Activated T-cell treated with anti-CD3 and anti-CD28 coated beads, Interleukin-2, amount 50 U/mL, for 48 hours (primary cell): ENCODE measurements at places on chromosomes 6 and 20.

GRCh38 chr6:147935656-147936055 lies 407.0 kb upstream of the SASH1 start:
- DNase-seq: no peak

- DNase-seq: peak; percentile 53
Measured at GRCh38 chr20:58312836-58313235, 3.3 kb downstream of the RAB22A start.

DNA sequence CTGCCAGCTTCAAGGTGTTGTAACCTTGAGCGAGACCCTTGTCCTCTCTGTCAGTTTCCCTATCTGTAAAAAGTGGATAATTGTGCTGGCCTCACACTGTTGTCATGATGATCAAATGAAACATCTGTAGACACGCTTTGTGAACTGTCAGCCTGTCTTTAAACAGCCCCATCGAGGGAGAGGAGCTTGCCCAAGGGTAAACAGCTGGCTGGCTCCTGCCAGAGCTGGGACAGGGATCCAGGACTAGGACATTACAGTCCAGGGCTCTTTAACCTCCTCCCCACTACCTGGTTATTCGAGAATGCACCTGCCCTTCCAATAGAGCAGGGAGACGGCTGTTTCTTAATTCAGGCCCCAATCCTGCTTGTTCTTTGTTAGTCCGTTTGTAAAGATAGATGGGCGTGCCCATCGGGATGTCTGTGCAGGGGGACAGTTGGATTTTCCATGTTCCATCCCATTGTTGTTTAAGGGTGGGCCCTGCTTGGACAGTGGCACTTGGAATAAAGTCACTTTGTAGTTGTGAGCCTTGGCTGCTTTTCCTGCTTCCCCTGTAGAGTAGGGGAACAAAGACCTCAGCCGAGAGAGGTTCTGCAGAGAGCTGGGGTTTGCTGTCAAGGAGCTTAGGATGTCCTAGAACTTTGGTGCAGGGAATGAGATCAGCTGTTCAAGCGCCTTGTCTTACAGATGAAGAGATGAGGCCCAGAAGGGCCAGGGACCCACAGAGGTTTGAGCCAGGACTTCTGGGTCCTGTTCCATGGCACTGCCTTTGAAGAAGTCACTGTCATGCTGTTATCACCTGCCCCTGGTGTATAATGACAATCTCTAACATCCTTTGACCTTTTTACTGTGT lies 77.9 kb upstream of the MYL9 start:
- no peak for DNase-seq

GRCh38 chr6:34661357-34661756 lies 35.2 kb downstream of the ILRUN start:
- no peak for DNase-seq

DNA sequence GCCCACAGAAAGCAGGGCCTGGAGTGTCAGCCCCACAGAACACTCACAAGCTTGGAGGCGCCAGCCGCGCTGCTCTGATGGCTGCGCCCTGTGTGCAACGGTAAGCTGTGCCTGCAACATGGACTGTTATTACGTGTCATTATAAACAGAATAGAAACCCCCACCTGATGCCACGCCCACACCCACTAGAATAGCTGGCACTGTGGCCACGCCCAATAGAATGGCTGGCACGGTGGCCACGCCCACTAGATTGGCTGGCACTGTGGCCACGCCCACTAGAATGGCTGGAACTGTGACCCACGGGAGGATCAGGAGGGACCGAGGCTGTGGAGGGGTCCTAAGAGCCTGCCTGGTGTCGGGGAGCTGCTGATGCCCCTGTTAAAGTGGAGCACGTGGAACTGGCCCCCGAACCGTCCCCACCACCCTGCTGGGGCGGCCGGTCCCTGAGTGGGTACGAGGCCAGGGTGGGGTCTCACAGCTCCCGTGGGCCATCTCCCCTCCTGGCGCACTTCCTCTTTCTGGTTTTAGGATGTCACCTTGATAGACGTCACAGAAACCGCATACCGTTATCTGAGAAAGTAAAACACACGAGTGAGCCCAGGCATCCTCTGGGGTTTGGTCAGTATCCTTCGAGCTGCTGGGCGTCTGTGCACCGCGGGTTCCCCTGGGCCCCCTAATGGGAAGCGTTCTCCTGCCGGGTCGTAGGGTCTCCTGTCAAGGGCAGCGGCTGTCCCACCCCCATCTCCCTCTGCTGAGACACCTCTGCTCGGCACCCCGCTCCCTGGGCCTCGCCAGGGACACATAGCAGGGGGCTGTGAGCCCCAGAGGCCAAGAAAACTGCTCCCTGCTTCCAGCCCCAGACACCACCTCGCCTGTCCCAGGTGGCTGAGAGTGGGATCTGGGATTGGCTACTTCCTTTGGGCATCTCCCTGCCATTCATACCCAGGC lies 25.4 kb downstream of the SLC17A9 start:
- DNase-seq: peak; percentile 82

DNA sequence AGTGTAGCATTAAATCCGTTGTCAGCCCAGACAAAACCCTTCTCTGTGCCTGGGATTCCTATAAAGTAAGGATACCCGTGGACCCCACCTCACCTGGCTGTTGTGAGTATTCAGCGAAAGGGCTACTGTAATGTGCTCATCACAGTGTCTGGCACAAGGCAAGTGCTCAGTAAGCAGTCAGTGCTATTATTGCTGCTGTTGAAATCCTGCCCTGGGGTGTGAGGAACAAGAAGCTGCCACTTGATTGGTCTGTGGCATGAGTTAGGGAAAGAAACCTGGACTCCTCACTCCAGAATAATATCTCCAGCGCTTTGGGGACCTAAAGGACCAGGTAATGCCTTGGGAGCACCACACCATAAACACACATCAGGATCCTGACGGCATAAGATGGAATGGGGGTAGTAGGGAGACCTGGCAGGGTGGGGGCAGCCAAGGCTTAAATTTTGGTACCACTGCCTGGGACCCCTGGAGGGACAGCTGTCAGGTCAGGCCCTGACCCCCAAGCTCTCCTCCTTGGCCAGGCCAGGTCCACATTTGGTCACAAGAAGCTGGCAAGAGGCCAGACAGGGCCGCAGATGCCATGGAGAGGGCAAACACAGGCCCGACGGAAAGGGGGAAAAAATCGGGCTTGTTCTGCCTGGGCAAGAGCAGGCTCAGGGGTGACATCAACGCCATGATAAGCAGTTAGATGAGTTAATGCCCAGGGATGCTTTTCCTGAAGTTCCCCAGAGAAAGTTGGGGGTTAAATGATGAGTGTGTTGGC lies 66.5 kb downstream of the MRPL14 start:
- DNase-seq: no peak

GRCh38 chr6:38056361-38056760 lies 236.8 kb downstream of the ZFAND3 start:
- DNase-seq: no peak

- no peak for DNase-seq
Measured at GRCh38 chr20:48717680-48718223, 110.0 kb downstream of the PREX1 start.
